ENCODE measurements at places on chromosomes 3 and 15.

GRCh38 chr3:50241163-50241562, 5.2 kb downstream of the GNAI2 start:
- DNase-seq: no peak

DNA sequence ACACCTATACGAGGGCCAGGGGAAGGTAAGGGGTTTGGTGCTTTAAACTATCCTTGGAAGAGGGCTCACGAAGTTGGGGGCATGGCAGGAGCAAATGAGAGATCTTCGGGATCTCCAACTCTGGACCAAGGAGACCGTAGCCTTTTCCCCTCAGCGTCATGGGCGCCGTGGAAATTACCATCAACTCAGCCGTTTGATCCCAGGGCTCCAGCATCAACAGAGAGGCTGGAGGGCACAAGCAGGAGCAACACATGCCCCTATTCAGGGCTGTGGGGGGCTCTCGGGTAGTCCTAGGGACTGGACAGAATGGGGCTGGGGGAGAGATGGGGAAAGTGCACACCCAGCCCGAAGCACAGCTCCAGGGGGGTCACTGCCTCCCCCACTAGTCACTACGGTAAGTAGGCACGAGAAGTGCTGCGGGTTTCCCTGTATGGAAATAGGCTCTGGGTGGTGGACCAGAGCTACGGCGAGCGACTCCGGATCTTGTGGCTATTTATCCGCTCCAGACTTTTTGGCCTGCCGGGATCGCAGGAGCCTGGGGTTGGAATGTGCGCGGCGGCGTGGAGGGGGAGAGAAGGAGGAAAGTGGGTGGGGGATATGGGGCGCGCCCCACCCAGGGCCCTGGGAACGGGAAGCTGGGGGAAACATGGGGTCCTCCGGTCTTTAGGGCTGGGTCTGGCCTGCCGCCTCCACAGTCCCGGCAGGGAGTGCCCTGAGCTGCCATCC, 539 bp upstream of the LAMB2 start:
- peak; percentile 76 for DNase-seq

- no peak for DNase-seq
Observed at GRCh38 chr15:77905301-77905920, 172.1 kb downstream of the TBC1D2B start.

DNA sequence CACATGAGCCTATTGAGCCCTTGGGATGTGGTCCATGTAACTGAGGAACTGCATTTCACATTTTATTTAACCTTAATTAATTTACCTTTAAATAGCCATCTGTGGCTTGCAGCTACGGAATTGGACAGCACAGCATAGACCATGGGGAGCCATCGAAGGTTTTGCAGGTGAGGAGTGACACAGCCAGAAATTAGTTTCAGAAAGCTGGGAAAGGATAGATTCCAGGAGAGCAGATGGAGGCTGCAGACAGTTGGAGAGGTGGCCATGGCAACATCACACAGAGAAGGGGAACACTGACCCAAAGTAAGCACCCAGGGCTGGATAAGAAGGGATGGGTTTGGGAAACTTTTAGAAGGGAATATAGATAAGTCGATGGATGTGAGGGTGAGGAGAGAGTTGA, 100.1 kb upstream of the SLC6A11 start:
- DNase-seq: no peak

- DNase-seq: no peak
Observed at GRCh38 chr3:170038434-170039110, 777 bp downstream of the GPR160 start.

Data from T1000 (cell line).